ENCODE measurements at places on chromosomes 4 and X. TPM values are rescaled to one million over a fixed set of nuclear protein-coding genes. Genes with fewer than 3 reads are reported as not detected.

Gene HTRA3
- 8.2 TPM for total RNA-seq

Gene BST1
- total RNA-seq: 6.6 TPM

Gene GTPBP6
- 63.5 TPM for total RNA-seq

Gene OPRPN
- total RNA-seq: not detected

Gene SLC25A5
- total RNA-seq: 387 TPM

Gene SPANXA1
- not detected for total RNA-seq

Gene CT45A5
- not detected for total RNA-seq

Gene MND1
- total RNA-seq: 7.7 TPM

Gene MAMLD1
- total RNA-seq: 5.7 TPM

Gene ADH1C
- not detected for total RNA-seq

Gene ASMT
- not detected for total RNA-seq

Gene TKTL2
- not detected for total RNA-seq

Gene VGLL1
- total RNA-seq: not detected

Gene HPGDS
- not detected for total RNA-seq

Gene GABRG1
- total RNA-seq: not detected

Gene VCX3A
- not detected for total RNA-seq

Gene PCDH7
- 21.0 TPM for total RNA-seq

Gene DNASE1L1
- 47.5 TPM for total RNA-seq

Gene GLRA2
- total RNA-seq: not detected

Gene PLP1
- not detected for total RNA-seq

Gene KIT
- 39.7 TPM for total RNA-seq

Gene GALNTL6
- total RNA-seq: not detected

Gene SLC6A14
- total RNA-seq: not detected

Gene H2BW2
- total RNA-seq: not detected

Gene NEIL3
- total RNA-seq: 6.9 TPM

Gene LPAR4
- 0.49 TPM for total RNA-seq

Gene NXF3
- total RNA-seq: not detected

Gene G6PD
- 159 TPM for total RNA-seq

Gene CNGA1
- total RNA-seq: not detected

Gene JADE1
- total RNA-seq: 45.6 TPM

Gene ADGRG2
- total RNA-seq: not detected

Gene MAGED4
- 25.3 TPM for total RNA-seq

Gene ASB12
- not detected for total RNA-seq

Gene XKRX
- total RNA-seq: 0.88 TPM

Gene NALF2
- not detected for total RNA-seq

Gene RNF212
- total RNA-seq: 2.3 TPM

Gene FREM3
- total RNA-seq: 0.05 TPM

Gene GAGE12E
- total RNA-seq: not detected

Gene RP2
- 20.5 TPM for total RNA-seq

Gene RAPGEF2
- total RNA-seq: 55.2 TPM

Gene ADH1A
- total RNA-seq: not detected

Gene MAGEA12
- total RNA-seq: not detected

Gene SLC9B2
- total RNA-seq: 22.0 TPM
